ENCODE measurements at places on chromosomes 16 and 17.

GRCh38 chr17:66492561-66493005, 190.2 kb downstream of the PRKCA start:
- peak; percentile 28 for DNase-seq

DNA sequence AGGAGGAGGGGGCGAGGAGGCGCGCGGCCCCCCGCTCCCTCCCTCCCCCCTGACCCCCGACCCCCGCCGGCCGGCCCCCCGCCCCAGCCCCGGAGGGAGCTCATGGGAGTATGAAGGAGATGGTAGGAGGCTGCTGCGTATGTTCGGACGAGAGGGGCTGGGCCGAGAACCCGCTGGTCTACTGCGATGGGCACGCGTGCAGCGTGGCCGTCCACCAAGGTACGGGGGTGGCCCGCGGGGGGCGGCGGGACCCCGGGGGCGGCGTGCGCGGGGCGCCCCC, 390 bp downstream of the MLLT6 start:
- no peak for DNase-seq

DNA sequence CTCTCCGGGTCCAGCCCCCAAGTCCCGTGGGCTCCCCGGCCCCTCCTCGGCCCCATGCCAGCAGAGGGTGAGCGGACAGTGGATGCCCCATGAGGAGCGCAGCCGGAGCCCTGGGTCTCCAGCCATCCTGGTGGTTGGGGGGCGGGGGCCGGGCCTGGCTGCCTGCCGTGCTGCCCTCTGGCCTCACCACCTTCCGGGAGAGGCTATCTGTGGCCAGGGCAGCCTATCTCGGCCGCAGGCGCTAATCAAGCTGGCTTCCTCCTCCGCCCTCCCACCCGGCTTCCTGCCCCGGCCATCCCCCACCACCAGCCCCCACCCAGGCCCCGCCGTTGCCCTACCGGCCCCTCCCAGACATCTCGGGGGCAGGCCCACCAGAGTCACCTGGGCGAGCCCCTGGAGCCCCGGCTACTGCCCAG, 46.8 kb downstream of the ZFPM1 start:
- no peak for DNase-seq

DNA sequence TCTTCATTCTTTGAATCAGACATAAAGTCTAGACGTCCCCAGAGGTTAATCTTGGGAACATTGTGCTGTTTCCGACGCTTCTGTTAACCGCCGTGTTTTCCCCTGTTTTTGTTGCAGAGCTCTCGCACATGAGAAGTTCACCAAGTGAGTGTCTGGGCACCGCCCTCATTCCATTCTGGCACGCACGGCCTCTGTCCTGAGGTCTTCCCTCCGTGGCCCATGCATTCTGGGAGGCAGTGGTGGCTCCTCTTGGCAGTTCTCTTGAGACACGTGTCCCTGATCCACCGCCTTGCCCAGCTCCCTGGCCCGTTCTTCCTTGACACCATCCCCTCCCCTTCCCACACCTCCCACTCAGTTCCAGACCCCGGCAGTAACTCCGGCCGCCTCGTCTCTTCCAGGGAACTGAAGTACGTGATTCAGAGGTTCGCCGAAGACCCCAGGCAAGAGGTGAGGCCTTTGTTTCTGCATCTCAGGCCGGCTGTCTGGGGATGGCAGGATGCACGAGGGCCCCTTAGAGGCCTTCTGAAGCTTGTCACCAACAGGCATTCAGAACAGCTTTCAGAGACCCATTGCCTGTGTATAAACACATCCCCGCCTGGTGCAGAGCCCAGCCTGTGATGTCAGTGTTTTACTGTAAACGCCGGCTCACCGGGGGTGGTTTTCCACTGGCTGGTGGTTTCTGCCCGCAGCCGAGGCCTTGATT, 85.9 kb upstream of the PLCG2 start:
- DNase-seq: no peak

DNA sequence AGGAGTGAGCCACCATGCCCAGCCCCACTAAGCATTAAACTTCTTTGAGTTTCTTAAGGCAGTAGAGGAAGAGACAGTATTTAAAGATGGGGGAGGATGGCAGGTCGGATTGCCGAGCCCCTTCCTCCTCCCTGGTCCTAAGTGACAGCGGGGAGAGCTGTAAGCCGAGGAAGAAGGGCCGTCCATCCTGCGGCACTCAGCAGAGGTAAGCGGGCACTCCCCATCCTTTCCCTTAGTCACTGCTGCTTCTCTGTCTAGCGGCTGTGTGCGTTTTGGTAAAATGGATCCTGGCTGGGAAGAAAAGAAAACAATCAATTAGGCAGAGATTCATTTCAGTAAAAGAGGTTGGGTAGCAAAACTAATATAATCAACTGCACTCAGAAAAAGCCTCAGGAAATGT, 13.9 kb downstream of the DNAAF1 start:
- DNase-seq: no peak

DNA sequence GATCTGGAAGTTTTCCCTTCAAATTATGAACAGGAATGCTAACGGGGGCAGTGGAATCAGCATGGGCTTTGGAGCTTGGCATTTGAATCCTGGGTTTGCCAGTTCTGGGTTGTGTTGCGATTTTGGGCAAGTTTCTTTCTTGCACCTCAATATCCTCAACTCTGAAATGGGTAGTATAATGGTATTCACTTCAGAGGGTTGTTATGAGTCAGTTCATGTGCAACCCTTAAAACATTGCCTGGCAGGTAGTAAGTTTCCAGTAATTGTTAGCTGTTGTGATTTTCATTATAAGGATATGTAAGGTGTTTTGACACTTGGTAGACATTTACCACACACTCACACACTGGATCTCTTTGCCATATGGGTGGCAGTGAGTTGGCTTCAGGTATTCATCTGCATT, 33.4 kb downstream of the SNX29 start:
- DNase-seq: no peak

GRCh38 chr17:35185849-35186248, 8.3 kb downstream of the SLC35G3 start:
- no peak for DNase-seq

DNA sequence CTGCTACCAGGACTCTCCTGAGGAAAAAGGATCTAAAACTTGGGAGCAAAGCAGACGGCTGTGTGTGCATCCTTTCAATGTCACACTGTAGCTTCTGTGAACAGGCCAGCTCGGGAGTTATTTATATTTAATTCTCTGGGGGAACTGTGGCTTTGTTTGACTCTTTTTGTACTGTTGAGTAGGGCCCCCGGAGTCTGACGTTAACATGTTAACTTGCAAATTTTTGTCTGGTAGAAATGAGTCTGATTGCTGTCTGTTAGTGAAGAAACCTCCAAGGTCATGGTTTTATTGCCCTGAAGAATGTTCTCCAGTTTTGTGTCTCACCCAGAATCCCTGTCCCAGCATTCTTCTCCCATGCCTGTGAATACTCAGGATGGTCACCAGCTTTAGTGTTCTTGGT, 14.2 kb upstream of the KCNG4 start:
- DNase-seq: no peak

DNA sequence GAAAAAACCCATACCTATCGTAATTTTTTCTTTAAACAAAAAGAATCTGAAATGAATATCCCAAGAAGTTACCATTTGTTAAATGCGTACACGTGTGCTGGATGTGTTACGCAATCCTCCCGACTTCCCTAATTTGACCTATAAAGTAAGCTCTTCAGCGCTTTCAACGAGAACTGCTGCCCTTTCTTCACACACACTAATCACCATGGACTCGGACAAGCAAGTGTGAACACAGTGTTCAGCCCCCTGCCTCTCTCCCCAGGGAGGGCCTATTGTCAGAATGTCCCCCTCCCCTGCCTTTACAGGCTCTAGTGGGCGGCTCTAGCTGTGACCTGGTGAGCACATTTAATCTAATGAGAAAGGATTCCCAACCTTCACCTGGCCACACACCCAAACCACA, 216.1 kb downstream of the CEP112 start:
- no peak for DNase-seq

DNA sequence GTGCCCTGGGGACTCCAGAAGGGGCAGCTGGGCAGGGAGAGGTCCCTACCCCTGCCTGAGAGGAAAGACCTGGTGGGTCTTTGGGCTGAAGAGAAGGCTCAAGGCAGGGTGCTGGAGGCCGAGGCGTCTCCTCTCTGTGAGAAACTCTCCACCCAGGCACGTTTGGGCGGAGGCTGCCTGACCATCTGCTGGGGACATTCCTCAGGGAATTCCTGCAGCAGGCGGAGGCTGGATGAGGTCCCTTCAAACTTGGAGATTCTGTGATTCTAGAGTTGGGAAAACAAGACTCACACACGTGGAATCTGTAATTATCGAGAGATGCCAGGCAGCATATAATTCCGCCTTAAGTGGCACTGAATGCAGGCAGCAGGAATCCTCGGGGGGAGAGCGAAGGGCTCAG, 21.1 kb upstream of the PHF12 start:
- DNase-seq: no peak

GRCh38 chr16:47013910-47014309, 40.4 kb upstream of the DNAJA2 start:
- no peak for DNase-seq

DNA sequence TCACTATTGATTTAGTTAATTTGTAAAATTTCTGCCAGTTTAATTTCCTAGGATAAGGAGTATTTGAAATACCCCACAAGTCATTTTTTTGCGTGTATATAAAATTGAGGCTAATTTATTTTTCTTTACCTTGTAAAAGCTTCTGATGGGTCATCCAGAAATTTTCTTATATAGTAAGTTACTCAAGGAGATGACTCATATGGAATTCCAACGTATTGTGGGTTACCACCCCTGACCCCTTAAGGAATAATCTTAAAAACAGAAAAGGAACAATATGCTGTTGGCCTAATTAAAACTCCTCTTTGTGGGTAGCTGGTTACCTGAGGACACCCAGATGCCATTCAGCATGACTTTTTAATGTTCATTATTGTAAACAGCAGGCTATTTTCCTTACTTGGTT, 13.6 kb downstream of the HEATR6 start:
- DNase-seq: no peak

DNA sequence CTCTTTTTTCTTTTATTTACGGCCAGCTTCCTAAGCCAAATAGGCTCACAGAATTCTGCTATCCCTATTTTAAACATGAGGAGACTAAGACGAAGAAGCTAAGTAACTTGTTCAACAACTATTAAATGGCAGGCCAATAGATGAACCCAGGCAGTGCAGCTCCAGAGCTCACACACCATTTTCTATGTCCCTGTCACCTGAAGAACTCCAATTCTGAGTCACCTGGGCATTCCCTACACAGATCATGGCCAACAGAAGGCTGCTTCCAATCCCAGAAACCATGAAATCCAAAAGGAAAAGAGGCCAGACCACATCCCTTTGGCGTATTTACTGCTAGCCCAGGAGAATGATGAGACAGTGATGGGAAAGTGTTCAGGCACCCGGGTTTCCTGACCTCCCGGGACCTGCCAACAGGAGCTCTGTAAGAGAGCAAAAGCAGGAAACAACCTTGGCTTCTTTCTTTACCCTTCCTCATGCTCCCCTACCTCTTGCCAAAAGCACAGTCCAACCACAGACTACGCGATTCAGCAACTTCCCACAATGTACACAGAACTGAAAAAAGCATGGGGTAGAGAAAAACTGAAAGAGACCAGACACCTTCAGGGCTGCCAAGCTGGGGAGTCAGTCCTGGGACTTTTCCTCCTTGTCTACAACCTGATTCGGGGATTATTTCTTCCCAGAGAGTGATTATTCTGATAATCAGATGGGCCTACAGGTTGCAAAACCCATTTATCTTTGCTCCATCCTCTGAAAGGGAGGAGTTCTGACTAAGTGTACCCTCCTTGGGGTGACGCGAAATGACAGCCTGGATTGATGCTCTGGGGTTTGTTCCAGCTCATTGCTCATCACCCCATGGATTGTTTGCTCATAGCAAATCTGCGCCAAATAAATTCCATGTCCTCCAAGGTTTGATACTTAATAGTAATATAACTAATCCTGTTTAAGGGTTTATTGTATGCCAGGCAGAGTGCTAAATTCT, 47.8 kb upstream of the HAS3 start:
- DNase-seq: no peak

DNA sequence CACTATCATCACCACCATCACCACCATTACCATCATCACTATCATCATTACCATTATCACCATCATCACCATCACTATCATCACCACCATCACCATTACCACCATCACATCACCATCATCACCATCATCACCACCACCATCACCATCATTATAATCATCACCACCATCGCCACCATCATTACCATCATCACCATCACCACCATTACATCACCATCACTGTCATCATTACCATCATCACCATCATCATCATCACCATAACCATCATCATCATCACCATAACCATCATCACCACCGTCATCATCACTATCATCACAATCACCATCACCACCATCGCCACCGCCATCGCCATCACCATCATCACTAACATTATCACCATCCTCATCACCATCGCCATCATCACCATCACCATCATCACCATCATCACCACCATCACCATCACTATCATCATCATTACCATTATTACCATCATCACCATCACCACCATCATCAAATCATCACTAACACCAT, 4.9 kb upstream of the JPH3 start:
- no peak for DNase-seq

DNA sequence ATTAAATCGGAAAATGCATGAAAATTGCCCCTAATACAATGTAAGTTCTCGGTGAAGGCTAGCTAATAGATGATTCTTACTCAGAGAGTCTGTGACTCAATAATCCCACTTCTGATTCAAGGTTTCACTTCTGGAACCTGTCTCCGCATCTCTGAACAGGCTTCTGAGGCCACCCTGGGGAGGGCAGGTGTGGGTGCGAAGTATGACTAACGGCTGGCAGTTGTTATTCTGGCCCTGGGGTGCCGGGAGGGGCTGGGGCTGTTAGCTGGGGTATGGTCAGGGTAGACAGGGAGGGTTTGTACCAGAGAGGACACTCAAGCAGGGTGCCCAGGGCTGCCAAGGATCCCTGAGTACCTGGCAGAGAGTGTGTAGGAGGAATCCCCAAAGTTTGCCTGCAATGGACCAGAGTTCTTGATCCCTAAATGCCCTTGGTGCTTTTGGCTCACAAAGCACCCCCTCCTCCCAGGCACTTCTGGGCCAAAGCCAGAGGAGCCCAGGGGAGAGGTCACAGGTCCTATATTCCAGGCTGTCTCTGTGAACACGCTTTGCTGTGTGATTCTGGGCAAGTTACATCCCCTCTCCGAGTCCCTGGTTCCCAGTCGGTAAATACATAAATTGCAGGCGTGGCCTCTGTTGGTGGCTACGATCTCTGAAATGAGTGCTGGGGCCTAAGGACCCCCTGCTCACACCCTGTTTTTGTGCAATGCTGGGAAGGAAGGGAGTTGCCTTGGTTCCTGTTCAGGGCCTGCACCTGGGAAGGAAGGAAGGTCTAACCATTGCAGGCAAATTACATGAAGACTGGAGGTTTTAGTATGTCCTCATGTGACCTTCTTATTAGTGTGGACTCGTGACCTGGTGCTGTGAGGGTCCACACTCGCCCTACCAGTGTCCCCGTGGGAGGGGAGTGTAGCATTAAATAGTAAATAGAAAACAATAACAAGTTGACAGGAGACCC, 49.9 kb upstream of the CPNE2 start:
- no peak for DNase-seq

DNA sequence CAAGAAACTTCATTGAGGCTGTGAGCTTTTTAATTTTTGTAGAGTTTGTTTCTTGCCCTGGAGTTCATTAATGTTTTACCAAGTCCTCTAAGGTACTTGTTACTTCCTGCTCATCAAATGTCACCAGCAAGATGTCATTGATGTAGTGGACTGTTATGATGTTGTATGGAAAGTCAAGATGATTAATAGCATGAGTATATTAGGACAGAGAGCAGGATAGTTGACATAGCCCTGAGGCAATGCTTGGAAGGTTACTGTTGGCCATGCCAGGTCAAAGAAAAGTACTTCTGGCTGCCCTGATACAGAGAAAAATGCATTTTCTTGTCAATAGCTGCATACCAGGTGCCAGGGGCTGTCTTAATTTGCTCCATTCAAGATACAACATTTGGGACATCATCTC, 6.7 kb downstream of the KRTAP1-5 start:
- no peak for DNase-seq

GRCh38 chr16:79001156-79001967, 599.2 kb downstream of the MAF start:
- DNase-seq: no peak

Measured in NCI-H774 (cell line).